ENCODE measurements at places on chromosomes 6 and 20.

DNA sequence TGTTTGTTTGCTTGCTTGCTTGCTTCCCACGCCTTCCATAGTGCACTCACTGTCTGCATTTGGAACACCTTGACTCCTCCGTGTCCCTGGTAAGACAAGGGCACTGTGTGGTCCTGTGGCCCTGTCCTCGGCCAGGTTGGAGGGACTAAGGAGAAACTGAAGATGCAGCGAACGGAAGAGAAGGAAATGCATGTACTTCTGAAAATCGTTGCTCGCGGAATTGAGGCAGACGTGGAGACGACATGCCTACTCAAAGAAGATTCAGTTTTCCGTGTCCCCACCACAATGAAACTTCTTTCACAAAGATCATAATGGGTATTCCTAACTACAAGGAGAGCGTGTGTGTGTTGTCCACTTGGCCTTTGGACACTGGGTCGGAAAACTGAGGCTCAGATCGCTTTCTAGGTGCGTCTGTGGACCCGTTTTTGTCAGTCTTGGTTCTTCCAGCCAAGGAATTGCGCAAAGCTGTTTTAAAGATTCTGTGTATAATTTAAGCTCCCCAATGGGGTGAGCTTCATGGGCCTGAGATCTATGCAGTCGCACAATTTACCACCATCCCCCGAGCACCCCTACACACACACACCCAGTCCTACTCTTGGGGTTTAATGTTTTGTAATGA lies 120.4 kb upstream of the ZNF184 start:
- no peak for DNase-seq

GRCh38 chr6:28212510-28213212 lies 12.4 kb upstream of the ZSCAN9 start:
- DNase-seq, result peak; percentile 40

GRCh38 chr6:105949869-105950268 lies 136.3 kb upstream of the PRDM1 start:
- no peak for DNase-seq

- DNase-seq, result no peak
These were observed 208.8 kb downstream of the TFAP2B start for GRCh38 chr6:51027283-51028065.

GRCh38 chr6:134340179-134340975 lies 22.5 kb upstream of the SGK1 start:
- DNase-seq, result no peak

DNA sequence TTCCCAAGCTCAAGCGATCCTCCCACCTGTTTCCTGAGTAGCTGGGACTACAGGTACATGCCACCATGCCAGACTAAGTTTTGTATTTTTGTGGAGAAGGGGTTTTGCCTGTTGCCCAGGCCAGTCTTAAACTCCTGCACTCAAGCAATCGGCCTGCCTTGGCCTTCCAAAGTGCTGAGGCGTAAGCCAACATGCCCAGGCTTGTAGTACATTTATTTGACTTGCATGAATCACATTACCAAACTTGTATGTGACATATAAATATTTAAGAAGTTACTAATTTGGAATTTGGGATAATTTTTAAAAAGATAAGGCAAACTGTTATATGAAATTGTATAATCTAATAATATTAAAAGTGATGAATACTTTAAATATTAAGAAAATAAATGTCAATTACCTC lies 157.6 kb downstream of the MCHR2 start:
- DNase-seq, result no peak

DNA sequence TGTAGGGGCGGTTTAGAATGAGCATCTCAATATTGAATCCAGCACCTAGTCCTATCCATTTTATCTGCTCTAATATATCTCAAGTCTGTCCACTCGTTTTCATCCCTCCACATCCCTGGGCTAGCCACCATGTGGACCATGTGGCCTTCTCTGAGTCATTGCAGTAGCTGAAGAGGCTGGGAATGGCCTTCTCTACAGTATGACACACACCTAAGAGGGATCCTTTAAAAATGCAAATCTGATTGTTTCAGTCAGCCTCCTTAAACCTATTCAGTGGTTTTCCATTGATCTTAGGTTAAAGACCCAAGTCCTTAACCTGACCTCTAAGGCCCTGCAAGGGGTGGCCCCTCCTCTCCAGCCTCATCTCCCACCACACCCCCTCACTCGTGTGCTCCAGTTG lies 9.4 kb downstream of the RING1 start:
- DNase-seq, result no peak

GRCh38 chr6:74447013-74447412 lies 751.0 kb downstream of the CD109 start:
- DNase-seq, result no peak

DNA sequence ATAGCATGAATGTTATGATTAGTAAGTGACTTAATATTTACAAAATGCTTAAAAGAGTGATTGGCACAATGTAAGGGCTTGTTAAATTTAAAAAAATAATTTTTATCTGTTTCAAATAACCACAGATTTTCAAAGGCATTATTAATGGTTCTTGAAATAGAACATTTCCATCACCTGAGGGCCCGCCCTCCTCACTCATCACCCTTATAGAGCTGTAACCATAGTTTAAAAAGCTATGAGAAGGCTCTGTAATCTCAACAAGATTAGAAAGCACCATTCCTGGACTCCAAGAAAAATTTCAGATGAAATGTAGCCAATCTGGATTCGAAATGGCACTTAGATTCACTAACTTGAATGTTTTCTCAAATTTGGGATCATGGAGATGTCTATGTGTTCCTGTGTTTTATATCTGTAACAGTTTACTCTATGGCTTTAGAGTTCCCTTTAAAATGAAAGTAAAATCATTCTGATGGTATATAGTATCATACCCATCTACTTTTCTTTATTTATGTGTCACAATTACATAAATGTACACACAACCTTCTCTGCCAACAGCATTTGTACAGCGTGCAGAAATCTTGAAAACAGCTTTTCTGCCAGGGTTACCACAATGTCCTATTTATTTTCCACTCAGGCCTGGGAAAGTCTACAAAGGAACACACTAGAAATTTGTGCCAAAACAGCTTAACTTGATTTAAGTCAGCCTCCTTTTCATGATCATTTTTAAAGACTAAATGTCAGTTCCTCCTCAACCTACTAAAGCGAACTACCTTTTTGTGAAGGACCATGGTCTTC lies 207.7 kb downstream of the TBX18 start:
- DNase-seq, result no peak

DNA sequence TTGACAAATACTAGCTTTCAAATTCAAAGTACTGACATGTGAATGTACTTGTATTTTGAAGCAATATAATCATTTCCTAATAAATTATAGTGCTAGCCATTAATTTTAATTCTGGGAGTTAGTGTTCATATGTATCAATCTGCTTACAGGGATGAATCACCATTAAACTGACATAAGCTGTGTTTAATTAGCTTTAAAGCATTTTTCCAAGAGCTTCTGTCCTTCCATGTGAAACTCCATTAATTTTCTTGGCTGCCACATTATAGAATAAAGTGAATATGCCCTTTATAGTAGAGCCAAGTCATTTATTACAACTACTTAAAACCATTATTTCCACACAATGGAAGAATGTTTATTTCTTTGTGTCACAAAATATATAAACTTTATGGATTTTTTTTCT lies 150.8 kb downstream of the COL21A1 start:
- DNase-seq, result no peak

DNA sequence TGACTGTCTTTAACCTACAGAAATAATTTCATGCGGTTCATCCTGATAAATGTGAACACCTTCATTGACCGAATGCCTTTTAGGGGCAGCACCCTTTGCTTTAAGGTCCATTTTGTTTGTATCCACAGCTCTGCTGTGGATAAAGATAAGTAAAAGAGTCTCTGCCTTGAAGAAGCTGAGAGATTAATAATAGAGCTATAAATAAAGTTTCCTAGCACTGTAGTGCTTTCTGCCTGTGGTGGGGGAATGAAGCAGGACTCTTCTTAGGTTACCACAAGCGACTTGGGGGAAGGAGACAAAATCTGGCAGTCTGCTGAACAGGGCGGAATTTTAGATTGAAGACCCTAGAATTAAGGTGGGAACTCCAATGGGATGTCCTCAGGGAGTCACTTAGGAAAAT lies 57.6 kb downstream of the EYA4 start:
- DNase-seq, result no peak

DNA sequence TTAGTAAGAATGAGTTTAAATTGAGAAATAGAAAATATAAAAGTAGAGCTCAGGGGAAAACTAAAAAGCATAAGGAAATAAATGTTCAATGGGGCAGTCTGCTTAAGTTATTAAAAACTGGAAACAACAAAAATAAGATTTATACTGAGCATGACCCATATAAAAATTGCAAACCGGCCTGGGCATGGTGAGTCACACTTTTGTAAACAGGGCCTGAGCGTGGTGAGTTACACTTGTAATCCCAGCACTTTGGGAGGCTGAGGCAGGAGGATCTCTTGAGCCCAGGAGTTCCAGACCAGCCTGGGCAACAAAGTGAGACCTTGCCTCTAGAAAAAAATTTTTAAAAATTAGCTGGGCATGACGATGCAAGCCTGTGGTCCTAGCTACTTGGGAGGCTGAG lies 74.6 kb downstream of the TMEM244 start:
- DNase-seq, result no peak

GRCh38 chr20:36519012-36519719 lies 22.2 kb upstream of the MYL9 start:
- DNase-seq, result no peak

- DNase-seq, result no peak
These were observed at the start of gene MARCKS for GRCh38 chr6:113856625-113857555. Gene MARCKS (plus strand): TSS chr6:113857345. CDS start chr6:113857746, 401 bp downstream.

DNA sequence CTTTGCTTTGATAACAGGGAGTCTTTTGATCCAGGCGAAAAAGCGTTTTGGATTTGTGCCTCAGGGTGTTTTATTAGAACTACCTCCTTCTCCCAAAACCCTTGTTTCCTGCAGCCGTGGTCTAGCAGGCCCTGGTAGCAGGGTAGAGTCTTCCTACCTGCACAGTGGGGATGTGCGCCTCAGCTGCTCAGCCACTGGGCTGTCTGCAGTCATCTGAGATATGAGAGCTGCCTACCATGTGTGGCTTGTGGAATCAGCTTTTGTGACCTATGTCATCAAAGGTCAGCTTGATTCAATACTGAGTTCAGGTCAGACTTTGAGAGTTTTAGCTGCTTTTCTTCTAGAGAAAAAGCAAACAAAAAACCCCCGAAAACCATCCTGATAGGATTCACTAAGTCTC lies 279.5 kb downstream of the CLIC5 start:
- no peak for DNase-seq

GRCh38 chr20:6686171-6686570 lies 81.3 kb upstream of the BMP2 start:
- no peak for DNase-seq

DNA sequence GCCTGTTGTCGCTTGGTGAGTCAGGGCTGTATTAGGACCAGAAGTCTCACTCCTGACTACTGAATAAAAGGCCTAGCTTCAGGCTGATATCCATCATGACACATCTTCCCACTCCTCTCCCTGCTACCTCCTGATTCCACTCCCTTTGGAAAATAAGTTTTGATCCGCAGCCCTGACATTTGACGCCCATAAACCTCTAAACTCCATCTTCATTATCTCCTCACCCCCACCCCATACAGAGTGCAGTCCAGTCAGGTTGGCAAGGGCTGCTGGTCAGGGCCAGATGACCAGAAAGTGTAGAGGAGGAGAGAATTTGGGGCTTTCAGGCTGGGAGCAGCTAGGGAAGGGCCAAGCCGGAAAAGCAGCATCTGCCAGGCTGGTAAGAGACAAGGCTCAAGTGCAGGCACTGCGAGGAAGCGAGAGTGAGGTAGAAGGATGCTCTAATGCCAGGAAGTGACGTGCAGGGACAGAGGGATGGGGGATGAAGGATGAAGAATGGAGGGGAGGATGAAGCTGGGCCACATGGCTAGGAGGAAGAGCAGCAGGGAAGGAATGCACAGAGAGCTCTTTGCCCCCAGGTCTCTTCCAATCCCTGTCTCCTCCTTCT lies 1.2 kb downstream of the GGT7 start:
- DNase-seq, result no peak

DNA sequence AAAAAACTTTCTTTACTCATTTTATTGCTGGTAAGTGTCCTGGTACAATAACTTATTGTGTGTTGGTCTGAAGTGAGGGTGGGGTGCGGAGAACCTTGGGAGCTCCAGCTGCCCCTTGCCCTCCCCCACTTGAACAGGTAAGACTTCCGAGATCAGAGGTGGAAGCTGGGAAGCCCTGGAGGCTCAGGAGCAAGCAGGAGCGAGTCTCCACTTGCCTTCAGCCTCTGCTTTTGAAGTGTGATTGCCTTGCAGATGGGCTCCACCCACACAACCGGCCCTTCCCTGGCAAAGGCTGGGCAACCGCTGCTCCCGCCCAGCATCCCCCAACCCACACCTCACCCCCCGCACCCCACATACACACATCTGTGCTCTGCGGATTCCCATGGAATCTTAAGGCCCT lies 179.6 kb downstream of the TFAP2C start:
- no peak for DNase-seq

DNA sequence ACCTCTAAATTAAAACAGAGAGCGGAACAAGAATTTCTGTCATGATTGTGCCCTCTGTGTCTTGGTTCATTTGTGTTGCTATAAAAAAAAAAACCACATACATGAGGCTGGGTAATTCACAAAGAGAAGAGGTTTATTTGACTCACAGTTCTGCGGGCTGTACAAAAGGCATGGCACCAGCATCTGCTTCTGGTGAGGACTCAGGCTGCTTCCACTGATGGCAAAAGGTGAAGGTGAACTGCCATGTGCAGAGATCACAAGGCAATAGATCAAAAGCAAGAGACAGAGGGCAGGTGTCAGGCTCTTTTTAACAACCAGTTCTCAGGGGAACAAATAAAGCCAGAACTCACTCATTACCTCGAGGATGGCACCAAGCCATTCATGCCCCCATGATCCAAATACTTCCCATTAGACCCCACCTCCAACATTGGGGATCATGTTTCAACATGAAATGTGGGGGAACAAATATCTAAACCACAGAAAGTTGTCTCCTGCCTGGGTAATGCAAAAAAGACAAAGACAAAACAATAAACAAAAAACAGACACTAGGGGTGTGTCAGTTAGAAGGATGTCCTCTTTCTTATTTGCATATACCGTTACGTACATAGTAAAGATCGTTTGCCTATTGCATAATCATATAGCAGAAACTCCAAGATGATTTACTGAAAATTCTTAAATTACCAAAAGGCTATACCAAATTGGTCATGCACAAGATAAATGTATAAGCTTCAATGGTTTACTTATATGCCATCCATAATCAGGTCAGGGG lies 17.0 kb downstream of the SERPINB9 start:
- DNase-seq, result no peak

- DNase-seq, result no peak
These were observed 14.1 kb downstream of the SLC4A11 start for GRCh38 chr20:3224681-3225421.

DNA sequence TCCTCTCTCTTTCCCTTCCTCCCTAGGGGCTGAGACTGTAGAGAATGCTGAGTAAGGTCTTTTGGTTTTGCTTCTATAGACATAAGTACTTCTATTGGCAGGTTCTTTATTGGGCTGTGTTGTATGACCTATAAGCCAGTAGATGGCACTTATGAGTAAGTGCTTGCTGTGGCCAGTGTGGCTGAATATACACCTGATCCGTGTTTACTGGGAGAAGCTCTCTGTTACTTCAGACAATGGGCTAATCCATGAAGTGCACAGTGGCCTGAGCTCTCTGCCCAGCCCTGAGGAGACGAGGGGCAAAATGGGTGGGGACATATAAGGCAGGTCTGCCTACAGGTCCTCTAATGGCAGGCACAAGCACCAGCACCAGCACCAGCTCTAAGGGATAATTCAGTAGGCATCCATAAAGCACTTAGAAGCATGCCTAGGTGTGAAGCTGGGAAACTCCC lies 610.3 kb downstream of the RNF144B start:
- no peak for DNase-seq

All from stimulated activated CD4-positive, alpha-beta T cell treated with anti-CD3 and anti-CD28 coated beads, Interleukin-1b, Interleukin-23, amount 100 ng/mL, for 4 hours (primary cell).